ENCODE measurements at places on chromosomes 16 and 17.

- DNase-seq, result no peak
Measured at GRCh38 chr17:4184811-4185210, 41.8 kb downstream of the CYB5D2 start.

DNA sequence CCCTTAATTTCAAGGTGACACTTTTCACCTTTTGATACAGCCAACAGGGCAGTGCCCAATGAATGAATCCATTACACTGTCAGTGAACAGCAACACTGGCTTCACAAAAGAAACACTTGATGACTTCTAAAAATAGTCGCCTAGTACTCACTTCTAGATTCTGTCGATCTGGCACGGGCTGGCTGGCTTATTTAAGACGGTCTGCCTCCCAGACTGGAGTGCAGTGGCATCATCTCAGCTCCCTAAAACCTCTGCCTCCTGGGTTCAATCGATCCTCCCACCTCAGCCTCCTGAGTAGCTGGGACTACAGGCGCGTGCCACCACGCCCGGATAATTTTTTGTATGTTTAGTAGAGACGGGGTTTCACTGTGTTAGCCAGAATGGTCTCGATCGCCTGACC, 1.9 kb downstream of the NDUFAB1 start:
- no peak for DNase-seq

DNA sequence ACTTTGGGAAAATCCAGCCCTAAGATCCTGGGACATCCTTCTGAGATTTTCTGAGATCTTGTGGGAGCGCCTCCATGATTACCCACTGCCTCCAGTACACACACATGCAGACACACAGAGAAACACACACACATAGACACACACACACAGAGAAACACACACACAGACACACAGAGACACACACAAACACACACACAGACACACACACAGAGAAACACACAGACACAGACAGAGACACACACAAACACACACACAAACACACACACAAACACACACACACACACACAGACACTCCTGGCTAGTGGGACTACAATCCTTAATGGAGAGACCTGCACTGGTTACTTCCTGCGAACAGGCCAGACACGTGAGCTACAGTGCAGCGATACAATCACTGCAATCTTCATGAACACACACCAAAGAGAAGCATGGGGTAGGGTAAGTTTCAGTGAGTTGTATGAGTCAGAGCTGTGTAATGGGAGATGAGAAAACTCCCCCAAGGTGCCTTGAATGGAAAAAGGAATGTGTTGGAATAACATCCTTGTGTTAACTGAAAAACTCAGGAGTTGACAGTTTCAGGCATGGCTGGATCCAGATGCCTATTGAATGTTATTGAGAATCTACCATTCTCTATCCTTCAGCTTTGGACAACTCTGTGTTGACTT, 79.5 kb downstream of the SLC6A2 start:
- DNase-seq, result no peak

GRCh38 chr17:80803451-80804428, 187.9 kb upstream of the CHMP6 start:
- DNase-seq, result no peak

DNA sequence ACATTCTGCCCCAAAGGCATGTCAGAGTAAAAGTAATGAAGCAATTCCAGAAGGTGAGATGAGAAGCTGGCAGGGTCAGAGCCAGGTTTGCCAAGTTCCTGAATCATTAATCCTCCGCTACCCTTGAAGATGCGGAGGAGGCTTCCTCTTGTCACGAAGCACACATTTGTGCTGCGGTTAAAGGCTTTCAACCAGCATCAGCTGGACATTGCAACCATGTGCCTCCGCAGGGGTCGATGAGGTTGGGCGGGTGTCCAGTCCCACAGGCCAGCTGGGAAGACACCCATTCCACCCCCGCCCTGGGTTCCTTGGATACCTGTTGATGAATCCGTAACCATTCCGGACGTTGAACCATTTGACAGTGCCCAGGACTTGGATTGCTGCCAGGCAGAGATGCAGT, 1.3 kb downstream of the YBX2 start:
- no peak for DNase-seq

GRCh38 chr16:27980919-27981700, 82.4 kb downstream of the GSG1L start:
- DNase-seq, result no peak

- no peak for DNase-seq
Measured at GRCh38 chr17:50765454-50766221, 1.7 kb downstream of the ANKRD40CL start.

GRCh38 chr16:84672276-84673202, 24.2 kb downstream of the KLHL36 start:
- no peak for DNase-seq

DNA sequence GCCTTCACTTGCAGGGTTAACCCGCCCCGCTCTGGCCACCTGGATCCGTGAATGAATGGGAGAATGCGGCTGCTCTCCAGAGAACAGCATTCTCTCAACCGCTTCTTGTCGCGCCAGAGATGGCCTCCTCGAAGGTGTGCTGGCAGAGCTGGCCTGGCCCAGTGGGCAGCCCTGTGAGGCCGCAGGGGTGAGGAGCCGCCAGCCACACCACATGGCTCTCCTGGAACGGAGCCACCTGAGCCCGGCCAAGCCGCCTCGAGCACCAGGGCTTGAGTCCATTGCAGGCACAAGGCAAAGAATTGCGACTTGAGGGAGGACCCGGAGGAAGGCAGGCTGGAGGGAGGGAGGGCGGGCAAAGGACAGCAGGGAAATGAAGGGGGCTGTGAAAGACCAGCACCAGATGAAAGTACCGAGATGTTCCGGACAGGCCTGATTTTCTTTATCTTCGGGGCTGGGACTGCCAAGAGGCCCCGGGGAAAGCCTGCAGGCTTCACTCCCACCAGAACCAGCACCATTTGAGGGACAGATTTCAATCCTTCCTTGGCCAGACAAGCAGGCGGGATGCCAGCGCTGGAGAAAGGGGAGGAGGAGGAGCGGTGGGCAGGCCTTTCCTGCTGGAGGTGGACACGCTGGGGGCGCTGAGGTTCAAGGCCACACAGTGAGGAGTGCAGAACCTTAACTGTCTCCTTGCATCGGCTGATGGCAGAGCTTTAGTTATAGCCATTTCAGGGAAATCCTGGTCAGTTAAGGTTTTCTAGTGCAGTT, 69.4 kb downstream of the MRC2 start:
- DNase-seq, result no peak

DNA sequence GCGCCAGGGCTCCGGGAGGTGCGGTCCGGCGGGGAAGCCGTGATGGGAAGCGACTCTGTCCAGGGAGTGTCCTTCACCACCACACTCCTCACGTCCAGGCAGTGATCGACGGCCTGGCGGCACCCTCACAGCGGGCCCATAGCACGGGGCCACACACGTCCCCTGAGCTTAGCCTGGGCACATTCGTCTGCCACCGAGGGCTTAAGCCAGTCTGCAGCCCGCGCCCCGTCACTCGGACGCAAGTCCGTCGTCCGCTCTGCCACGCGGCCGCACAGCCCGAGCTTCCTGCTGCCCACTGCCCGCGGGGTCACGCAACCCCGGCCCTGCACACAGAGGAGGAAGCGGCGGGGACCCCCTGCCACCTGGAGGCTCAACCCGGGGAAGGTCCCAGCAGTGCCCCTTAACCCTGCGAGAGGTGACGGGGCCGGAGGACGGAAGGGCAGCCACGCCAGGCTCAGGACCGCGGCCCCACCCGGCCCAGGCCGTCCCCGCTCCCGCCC, 3.0 kb upstream of the TBX2 start:
- DNase-seq, result no peak

GRCh38 chr17:72151565-72152386, 31.0 kb downstream of the SOX9 start:
- no peak for DNase-seq

GRCh38 chr17:30389756-30390300, 11.1 kb downstream of the CPD start:
- DNase-seq, result no peak

GRCh38 chr17:11627301-11627940, 29.2 kb downstream of the DNAH9 start:
- no peak for DNase-seq

- no peak for DNase-seq
Measured at GRCh38 chr17:47850692-47851573, at the start of gene SP6. TSS of gene SP6 (minus strand) at chr17:47851163. CDS start at chr17:47848429, 2,734 bp downstream.

GRCh38 chr17:70286391-70286790, 117.1 kb downstream of the KCNJ2 start:
- DNase-seq, result no peak

- DNase-seq, result no peak
Measured at GRCh38 chr17:61568219-61569072, 22.6 kb downstream of the NACA2 start.

- no peak for DNase-seq
Measured at GRCh38 chr16:56332464-56333079, 92.8 kb downstream of the AMFR start.

DNA sequence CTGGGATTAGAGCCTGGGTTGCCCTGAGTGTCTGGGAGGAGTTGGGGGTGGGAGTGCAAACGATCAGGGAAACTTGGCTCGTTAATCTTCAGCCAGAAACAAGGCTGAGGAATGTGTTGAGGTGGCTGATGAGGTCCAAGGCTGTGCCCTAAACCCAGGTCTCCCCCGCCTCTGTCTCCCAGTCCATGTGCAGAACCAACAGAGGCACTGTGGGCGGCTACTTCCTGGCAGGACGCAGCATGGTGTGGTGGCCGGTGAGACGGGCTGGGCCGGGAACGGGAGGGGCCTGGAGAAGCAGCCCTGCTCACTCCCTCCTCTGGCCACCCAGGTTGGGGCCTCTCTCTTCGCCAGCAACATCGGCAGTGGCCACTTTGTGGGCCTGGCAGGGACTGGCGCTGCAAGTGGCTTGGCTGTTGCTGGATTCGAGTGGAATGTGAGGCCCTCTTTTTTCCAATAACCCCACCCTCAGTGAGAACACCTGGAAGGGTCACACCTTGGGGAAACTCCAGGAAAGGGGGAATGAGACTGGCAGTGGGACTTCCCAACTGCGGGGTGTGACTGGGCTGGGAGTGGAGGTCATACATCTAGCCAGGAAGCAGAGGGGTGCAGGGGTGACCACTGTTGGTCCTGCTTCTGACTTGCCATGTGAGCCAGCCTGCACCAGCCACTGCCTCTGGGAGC, 1.7 kb downstream of the SLC5A2 start:
- DNase-seq, result no peak

- no peak for DNase-seq
Measured at GRCh38 chr17:69390795-69391501, 23.5 kb upstream of the MAP2K6 start.

DNA sequence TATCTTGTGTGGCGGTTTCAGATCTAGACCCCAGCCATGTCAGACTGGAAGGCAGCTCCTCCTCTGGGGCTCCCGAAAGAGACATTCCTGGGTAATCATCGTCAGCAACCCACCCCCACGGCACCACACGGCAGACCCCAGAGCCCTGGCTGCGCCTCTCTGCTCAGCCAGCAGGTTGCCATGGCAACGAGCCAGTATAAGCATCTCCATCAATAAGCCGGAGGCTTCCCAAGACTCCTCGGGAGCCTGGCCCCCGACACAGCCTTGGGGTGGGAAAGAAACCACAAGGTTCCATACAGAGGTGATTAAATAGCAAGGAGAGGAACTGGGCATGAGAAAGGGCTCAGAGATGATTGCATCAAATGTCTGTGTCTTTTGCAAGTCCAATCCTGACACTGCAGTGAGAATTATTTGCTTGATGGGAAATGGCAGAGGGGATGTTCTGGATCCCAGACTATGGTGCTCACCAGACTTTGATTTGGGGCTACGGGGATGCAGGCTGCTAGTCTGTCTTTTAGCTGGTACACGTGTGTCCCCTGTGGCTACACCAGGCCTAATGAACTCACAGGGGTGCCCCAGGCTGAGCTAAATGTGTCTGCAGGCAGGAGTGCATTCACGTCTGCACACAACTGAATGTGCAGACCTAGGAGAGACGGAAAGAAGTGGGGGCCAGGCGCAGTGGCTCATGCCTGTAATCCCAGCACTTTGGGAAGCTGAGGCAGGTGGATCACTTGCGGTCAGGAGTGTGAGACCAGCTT, 320.5 kb upstream of the TNRC6C start:
- DNase-seq, result no peak

- DNase-seq, result no peak
Measured at GRCh38 chr17:67016039-67016762, 28.2 kb upstream of the CACNG1 start.

DNA sequence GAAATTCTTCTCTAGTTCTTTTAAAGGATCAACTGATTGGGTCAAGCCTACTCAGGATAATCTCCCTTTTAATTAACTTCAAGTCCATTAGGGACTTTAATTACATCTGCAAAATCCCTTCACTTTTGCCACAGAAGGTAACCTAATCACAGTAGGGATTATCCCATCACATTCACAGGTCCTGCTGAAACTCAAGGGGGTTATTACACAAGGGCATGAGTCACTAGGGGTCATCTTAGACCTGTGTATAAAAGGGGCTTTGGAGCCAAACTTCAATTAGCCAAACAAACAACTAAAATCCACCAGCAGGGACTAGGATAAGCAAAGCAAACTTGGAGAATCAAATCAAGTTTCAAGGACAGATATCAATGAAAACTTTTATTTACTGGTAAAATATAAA, 19.4 kb downstream of the CIAPIN1 start:
- no peak for DNase-seq

- DNase-seq, result no peak
Measured at GRCh38 chr16:57735755-57736418, at the start of gene KATNB1. TSS of gene KATNB1 (plus strand) at chr16:57735770. CDS start at chr16:57737244, 1,474 bp downstream.

DNA sequence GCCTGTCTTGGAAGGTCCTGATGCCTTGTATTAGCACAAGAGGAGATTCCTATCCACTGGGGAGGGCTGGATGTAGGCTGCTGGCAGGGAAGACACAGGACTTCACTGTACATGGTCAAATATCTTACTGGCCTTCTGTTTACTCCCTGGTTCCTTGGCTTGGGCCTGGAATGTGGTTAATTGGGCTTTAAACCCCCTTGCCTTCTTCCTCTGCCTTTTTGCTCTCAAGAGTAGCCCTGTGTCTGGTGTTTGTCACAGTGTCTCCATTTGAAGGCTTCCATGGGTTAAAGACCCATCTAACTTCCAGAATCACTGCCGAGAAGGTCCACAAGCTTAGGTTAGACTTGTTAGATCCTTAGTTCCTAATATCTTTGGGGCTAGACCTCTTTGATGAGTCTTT, 7.1 kb upstream of the CHCT1 start:
- no peak for DNase-seq

DNA sequence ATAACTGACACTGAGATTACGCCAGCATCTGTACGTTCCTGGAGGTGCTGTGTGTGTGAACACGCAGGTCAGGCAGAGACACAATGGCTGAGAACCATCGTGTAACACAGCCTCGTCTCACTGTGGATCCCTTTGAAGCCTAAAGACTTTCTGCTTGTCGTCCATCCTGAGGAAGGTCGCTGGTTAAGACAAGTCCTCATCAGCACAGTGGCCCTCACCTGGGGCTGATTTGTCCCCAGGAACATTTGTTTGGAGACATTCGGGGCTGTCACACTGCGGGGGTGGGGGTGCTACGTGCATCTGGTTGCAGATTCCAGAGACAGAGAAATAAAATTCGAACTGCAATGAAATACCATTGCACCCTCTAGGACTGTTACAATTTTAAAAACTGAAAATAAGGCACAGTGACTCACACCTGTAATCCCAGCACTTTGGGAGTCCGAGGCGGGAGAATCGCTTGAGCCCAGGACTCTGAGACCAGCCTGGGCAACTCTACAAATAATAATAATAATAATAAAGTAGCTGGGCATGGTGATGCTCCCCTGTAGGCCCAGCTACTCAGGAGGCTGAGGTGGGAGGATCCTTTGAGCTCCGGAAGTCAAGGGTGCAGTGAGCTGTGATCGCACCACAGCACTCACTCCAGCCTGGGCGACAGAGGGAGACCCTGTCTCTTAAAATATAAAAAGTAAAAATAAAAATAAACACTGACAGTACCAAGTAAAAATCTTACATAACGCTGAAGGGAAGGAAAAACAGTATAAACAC, 112.0 kb upstream of the METRNL start:
- no peak for DNase-seq
